ENCODE measurements at places on chromosomes 11 and 22.

DNA sequence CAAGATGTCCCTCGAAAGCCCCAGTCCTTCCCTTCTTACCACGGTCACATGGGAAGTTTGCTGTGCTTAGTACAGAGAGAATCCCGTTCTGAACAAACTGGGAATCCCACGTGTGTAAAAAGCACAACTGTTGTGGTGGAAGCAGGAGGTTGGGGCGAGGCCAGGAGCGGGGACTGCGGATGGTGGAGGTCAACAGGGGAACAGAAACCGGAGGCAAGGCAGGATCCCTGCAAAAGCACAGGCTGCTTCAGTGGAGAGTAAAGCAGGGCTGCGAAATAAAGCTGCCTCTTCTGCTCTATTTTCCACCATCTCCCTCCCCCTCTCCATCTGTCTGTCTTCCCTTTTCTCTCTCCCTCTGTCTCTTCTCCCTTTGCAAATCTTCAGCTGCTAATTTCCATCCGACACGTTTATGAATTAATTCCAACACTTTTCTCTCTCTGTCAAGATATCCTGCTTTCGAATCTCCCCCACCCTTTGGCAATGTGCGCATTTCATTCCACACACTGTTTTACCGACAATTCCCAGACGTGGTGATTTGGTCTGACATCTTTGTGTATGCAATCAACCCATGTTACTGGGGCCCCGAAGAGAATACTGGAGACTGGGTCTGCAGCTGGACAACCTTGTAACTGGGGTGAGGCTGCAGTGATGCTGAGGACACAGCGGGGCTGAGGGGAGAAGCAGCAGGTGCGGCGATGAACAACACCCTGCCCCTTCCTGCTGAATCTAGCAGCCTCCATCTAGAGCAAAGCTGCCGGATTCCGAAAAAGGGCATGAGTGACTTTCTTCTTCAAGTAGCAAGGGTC, 571.8 kb downstream of the OPCML start:
- no peak for DNase-seq

DNA sequence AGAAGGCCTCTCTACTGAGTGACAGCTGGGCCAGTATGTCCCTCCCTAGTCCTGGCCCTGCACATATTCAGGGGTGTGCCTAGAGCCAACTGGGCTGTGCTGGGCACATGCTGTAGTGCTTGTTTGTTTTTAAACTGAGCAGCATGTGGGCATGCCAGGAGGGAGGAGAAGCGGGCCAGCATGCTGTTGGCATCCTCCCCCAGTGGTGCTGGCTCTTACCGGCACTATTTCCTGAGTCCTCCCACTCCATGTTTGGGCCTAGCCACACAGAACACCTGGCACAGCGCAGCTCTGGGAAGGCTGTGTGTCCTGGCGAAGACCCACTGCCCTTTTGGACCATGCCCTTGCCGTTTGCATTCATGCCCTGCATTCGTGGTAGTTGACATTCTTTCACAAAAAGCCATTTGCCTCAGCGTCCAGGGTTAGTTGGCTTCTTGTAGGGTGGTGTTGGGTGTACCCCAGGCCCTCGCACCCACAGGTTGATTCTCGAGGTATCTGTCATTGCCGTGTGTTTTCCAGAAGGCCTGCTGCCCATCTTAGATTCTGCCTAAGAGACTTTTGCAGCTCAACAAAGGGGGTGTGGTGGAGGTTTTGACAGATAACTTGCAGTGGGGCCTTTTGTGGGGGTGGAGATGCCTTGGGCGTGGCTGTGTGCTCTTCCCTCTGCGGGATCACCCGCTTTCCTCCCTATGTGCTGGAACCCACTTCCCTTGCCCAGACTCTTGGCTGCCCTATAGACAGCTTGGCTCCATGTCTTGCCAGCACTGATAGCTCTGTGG, 13.6 kb downstream of the DGCR8 start:
- DNase-seq: no peak

DNA sequence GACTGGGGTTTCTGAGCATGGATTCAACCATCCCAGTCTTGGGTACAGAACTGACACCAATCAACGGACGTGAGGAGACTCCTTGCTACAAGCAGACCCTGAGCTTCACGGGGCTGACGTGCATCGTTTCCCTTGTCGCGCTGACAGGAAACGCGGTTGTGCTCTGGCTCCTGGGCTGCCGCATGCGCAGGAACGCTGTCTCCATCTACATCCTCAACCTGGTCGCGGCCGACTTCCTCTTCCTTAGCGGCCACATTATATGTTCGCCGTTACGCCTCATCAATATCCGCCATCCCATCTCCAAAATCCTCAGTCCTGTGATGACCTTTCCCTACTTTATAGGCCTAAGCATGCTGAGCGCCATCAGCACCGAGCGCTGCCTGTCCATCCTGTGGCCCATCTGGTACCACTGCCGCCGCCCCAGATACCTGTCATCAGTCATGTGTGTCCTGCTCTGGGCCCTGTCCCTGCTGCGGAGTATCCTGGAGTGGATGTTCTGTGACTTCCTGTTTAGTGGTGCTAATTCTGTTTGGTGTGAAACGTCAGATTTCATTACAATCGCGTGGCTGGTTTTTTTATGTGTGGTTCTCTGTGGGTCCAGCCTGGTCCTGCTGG, 4.9 kb downstream of the MRGPRX3 start:
- DNase-seq: no peak

DNA sequence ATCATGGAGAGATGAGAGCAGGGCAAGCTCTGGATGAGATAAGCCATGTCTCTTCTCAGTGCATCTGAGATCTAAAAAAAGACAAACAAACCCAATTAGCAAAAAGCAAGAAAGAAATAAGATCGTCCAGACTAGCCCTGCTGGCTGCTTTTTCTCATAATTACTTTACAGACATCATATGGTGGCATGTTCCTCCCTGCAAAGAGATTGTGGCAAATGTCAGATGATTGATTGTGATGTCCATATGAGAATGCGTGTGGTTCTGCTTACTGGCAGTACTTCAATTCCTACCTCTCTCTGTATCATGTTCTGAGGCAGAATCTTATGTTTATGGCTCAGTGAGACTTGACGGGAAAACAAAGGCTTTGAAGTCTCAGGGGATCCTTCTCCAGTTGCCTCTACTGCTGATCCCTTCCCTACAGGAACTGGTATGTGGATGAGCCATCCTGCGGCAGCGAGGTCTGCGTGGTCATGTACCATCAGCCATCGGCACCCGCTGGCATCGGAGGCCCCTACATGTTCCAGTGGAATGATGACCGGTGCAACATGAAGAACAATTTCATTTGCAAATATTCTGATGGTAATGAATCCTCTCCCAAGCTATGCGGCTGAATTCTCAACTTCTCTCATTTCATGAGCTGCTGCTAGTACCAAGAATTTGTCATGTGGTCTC, 8.8 kb downstream of the LAYN start:
- DNase-seq: no peak

GRCh38 chr11:87039371-87039770, 1.6 kb downstream of the TMEM135 start:
- DNase-seq: no peak

GRCh38 chr11:64582885-64583284, 8.1 kb upstream of the SLC22A12 start:
- DNase-seq: no peak

- no peak for DNase-seq
These were observed 272.5 kb downstream of the TBC1D22A start for GRCh38 chr22:47034905-47035419.

DNA sequence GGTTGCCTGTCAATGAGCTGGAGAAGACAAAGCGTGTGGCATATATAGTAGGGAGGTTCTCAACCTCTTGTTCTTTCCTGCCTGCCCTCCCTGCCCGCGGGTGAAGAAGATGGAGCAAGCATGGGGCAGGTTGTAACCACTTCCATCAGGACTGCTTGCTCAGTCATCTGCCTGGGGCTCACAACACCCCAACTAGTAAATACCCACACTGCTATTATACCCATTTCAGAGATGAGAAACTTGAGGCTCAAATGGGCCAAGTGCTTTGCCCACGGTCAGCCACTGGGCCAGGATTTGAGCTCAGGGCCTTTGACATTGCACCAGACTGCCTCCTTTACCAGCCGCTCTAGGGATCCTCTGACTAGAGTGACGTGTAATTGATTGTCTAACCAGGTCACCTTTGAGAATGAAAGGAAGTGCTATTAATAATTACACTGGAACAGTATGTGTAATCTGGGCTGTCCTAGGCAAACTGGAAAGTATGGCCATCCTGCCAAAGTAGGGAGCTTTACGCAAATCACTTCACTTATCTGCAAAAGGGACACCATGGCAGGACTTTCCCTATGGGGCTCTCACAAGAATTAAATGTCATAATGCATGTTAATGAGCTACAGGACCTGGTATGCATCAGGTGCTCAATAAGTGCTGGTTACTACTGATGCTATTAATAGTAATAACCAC, 2.8 kb upstream of the CDC42EP1 start:
- DNase-seq: no peak

- no peak for DNase-seq
These were observed 31.3 kb downstream of the MTNR1B start for GRCh38 chr11:93000511-93001476.

GRCh38 chr11:46050003-46050461, 71.2 kb downstream of the PHF21A start:
- DNase-seq: no peak

DNA sequence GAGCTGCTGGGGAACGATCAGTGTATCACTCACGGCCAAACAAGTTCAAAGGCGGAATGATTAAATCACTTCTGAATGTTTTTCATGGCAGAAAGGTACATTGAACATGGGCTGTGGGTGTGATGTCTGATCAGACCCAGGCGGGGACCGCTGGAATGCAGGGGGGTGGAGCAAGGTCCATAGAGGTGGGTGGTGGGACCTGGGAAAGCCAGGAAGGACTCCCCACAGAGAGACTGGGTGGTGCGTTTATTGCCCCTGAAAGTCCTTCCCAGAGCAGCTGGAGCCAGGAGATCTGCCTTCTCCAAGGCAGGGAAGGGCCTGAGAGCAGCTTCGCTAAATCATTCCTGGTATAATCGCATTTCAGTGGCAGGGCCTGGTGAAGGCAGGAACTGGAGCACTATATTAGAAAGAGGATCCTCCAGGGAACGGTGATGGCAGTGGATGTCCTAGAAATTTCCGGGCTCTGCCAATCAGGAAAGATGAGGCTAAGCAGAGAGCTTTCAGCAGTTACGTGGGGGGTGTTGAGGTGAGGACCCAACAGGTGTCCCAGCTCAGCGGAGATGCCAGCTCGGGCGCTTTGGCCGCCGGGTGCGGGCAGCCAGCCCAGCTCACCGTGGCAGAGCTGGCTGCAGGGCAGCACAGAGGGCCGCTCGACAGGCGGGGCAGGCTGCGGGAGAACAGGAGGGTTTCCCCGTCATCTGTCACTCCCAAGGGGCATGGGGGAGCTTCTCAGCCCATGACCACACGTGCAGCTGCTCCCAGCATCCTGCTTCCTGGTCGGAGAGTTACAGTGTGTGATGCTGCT, 271.7 kb downstream of the CTTN start:
- DNase-seq: no peak

- DNase-seq: no peak
These were observed 15.2 kb downstream of the KCNQ1 start for GRCh38 chr11:2459796-2460531.

GRCh38 chr11:84518631-84519183, 1108.4 kb downstream of the DLG2 start:
- no peak for DNase-seq

- DNase-seq: no peak
These were observed 11.8 kb upstream of the RAPSN start for GRCh38 chr11:47460571-47461235.

GRCh38 chr22:38067761-38068360, 10.7 kb downstream of the PICK1 start:
- no peak for DNase-seq

DNA sequence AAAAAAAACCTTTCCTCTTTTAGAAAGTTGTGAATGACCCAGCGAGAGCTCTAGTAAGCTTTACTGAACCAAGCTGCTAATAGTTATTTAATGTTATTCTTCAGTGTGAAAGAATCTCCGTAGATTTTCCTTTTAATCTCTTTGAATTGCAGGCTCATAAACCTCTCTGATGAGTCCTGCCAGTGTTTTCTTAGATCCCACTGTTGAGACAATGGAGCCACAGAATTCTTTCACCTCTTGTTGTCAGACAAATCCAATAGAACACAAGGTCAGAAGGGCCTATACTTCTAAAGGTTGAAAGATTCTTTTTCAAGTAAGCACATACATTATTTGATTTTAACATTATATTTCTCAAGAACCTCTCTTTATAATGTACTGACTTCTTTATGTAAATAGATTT, 52.2 kb downstream of the DNAJC24 start:
- DNase-seq: no peak

- DNase-seq: no peak
These were observed 117.0 kb downstream of the FBXO7 start for GRCh38 chr22:32591620-32592019.

DNA sequence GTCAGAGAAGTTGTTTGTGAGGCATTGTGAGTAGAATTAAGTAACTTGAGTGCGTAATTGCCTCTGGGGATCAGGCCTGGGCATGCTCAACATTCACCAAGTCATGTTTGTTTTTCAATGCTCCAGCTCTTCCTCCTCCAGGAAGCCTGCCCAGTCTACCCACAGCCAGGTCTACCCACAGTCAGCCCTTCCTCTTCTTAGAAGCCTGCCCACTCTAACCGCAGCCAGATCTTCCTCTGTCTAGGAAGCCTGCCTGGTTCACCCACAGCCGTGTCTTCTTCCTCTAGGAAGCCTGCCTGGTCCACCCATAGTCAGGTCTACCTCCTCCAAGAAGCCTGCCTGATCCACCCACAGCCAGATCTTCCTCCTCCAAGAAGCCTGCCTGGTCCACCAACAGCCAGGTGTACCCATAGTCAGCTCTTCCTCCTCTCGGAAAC, 25.0 kb downstream of the LRP5 start:
- no peak for DNase-seq

GRCh38 chr11:46661836-46662235, 38.6 kb downstream of the ARHGAP1 start:
- DNase-seq: no peak

DNA sequence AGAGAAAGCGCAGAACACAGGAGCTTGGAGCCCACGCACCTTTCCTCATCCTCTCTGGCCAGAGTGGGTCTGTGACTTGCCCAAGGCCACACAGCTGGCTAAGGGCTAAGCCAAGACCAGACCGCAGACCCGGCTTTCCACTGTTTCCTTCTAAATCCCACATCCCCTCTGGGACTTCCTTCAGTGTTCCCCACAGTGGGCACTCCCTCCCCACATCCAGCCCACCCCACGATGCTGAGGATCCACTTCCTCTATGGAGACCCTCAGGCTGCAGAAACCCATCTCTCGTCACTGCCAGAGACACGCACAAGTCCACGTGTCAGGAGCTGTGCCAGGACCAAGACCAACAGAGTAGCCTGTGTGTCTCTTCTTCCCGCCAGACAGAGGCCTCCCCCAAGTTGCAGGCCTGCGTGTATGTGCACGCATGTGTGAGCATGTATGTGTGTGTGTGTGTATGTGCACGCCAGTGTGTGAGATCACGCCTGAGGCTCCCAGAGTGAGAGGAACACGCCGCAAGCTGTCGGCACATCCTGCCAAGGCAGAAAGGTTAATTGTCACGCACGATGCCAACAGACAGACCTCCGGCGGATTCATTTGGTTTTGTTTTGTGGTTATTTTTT, 21.6 kb downstream of the PDGFB start:
- DNase-seq: no peak
